Stimulated activated CD4-positive, alpha-beta T cell treated with anti-CD3 and anti-CD28 coated beads, Interleukin-15, amount 100 ng/mL, for 1 hour (primary cell): ENCODE measurements at places on chromosomes 3 and 15.

- no peak for DNase-seq
Measured at GRCh38 chr3:143755978-143756377, 92.3 kb downstream of the SLC9A9 start.

- DNase-seq: no peak
Measured at GRCh38 chr15:66939451-66940023, 125.9 kb upstream of the SMAD3 start.

DNA sequence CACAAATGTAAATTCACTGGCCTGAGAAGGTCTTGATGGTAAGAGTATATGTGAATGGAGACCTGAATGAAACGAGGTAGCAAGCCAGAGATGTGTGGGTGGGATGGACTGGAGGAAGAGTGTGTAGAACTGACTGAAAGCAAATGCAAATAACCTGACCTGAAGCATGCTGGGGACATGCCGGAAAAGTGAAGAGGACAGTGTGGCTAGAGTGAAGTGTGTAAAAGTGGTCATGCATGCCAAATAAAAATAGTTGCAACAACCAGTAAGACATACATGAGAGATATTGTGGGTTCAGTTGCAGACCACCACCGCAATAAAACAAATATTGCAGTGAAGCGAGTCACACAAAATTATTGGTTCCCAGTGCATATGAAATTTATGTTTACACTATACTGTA lies 82.3 kb downstream of the LPP start:
- DNase-seq: no peak

- DNase-seq: no peak
Measured at GRCh38 chr3:27216955-27217552, 152.1 kb downstream of the NEK10 start.

DNA sequence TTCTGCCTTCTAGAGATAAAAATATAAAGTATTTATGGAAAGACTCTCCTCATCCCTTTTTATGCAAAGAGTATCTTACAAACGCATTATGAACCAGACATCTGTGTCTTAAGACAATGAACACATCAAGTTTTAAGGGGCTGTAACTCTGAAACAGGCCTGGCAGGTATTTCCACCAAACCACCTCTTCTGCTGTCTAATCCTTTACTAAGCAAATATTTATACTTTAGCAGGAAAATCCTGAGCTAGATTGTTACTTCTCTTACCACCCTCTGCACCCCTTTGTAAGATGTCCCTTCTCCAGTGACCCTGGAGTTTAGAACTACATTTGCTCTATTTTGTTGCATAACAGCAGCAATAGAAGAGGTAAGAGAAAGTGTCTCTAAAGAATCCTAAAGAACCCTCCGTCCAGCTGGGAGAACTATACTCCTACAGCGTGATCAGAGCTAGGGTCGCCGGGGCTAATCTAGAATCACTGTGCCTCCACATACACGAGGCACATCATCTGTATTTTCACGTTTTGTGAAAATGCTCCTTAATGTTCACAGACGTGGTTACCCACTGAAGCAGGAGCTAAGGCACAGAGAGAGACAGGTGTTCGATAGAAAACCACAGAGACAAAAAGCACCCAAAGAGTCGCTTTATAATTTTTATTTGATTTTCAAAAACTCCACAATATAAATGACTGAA lies 129.6 kb downstream of the FOXP1 start:
- no peak for DNase-seq

- no peak for DNase-seq
Measured at GRCh38 chr3:25566358-25566920, 98.3 kb downstream of the TOP2B start.

DNA sequence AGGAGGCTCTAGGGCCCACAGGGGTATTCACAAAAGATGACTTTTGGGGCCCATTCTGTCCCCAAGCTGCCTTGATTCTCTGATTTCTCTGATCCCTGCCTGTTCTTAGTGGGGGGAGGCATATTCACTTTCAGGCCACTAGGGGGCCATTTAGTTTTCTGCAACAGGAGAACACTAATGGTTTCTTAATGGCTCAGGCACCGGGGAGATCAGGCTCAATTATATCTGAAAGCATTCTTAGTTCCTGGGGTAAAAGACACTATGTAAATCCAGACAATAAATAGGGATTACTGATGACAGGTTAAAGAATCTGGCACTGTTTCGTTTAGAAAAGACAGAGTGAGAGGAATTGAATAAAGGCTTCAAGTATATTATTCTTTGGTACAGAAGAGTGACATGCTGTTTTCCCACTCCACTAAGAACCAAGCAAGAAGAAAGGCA lies 2.5 kb upstream of the INAFM2 start:
- DNase-seq: no peak

GRCh38 chr3:54232618-54233017 lies 110.3 kb downstream of the CACNA2D3 start:
- DNase-seq: no peak

DNA sequence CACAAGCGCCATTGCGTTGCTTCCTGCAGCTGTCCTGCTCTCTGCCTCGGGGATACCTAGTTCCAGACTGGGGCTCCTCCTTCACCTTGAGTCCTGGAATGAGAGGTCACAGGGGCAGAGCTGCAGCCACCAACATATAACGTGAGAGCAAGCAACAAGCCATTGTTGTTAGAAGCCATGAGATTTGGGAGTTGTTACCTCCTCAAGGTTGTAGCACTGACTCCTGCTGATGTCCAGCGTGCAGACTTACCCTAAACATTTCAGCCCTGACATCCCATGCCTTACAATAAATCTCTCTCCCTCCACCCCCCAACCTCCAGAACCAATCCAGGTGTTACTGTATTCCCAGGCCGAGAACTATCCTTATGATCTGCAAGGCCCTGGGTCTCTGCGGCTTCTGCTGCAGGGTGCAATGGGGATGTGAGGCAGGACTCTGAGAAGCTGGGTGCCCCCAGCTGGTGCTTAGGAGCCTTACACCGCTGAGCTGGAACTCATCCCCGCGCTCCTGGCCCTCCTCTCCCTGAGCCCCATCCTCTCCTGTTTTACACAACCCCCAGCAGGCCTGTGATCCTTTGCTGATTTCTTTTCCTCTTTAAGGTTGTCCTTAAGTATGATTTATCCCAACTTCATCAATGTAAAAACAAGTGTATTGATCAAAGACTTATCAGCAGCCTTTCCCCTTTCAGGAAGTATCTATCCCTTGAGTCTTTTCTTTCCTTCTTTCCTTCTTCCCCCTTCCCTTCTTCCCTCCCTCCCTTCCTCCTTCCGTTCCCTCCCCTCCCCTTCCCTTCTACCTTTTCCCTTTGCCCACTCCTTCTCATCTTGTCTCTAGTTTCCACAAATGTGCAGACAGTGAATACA lies 84.2 kb upstream of the ABHD2 start:
- no peak for DNase-seq

GRCh38 chr3:193729601-193730000 lies 136.6 kb downstream of the OPA1 start:
- DNase-seq: no peak

GRCh38 chr3:53401154-53401553 lies 53.8 kb upstream of the DCP1A start:
- DNase-seq: no peak

GRCh38 chr3:65689436-65689835 lies 349.3 kb downstream of the MAGI1 start:
- no peak for DNase-seq

DNA sequence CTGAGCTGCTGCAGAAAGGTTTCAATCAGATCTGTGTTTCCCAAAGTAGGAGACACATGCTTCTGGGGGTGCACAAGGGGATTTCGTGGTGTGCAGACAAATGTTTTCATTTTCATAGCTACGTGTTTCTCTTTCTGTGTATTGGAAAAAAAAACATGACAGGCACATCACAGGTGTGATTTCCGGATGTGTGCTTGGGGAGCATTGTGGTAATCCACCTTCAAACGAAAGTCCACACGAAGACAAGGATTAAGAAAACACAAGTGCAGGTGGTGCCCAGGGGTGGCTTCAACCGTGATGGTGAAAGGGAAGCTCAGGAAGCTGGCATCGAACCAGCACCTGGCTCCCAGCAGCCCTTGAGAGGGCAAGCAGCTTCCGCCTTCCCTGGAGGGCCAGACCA lies 164.6 kb upstream of the LINGO1 start:
- DNase-seq: no peak

DNA sequence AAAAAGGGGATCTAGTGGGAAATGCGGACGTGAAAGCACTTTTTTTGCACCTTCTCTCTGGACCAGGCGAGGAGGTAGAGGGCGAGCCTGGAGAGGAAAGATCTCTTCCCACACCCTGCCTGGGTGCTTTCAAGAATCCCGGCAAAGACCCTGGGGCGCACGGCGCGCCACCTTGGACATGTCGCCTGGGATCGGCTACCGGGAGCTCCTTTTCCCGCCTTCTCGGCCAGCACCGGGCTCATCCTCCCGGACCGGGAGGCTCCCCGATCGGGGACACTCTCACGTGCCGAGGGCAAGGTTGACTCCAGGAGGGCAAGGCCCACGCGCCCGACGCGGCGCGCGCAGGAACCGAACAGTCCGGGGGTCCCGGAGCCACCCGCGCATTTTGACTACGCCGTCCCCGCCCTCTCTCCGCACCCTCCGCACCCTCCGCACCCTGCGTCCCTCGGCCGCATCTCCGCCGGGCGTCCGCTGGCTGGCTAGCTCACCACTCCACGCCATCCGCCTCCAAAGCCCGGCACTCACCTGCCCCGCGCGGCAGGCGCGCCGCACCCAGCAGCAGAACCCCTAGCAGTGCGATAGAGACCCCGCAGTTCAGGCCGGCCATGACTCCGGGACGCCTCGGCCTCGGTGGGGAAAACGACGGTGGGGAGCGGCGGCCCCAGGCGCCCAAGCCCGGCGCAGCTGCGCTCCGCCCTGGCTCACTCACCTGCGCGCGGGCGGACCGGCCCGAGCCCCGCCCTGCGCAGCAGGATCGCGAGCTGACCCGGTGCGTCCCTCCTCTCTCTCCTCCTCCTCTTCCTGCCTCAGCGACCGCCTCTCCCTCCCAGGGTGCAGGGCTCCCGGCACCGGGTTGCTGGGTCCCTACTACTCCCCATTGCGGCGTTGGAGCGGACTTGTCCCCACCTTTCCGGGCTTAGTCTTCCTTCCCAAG lies at the start of gene CDCP1:
Gene CDCP1, minus strand, starts transcription at position 698 of the 934 bp plus-strand sequence. Its CDS starts 91 bp downstream, at position 607.
- no peak for DNase-seq

- no peak for DNase-seq
Measured at GRCh38 chr3:48528754-48529153, 24.8 kb upstream of the SHISA5 start.

- DNase-seq: no peak
Measured at GRCh38 chr3:178850450-178851190, 221.0 kb downstream of the ZMAT3 start.

- DNase-seq: no peak
Measured at GRCh38 chr3:49997862-49998261, 57.9 kb downstream of the RBM6 start.

DNA sequence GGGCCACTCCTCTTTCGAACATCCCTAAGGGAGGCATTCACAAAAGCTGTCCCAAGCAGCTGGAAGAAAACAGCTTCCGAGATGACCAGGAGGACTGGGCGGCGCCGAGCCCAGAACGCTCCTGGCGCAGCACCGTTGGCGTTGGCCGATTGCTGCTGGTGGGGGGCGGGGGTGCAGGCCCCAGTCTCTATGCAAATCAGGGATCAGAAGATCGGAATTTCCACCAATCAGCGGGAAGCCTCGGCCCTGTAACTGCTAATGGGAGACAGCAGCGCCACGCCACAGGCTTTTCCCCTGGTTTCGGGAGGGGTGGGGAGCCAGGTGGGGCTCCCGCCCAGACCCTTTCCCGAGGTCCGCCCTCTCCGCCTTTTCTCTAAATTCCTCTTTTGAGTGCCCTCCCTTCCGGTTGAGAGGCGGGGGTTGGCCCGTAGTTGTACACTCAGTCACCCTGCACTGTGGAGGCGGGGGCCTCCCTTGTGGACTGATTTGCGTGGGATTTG lies 27.0 kb downstream of the HMCES start:
- DNase-seq: no peak

GRCh38 chr15:70672081-70672480 lies 91.3 kb downstream of the UACA start:
- no peak for DNase-seq

DNA sequence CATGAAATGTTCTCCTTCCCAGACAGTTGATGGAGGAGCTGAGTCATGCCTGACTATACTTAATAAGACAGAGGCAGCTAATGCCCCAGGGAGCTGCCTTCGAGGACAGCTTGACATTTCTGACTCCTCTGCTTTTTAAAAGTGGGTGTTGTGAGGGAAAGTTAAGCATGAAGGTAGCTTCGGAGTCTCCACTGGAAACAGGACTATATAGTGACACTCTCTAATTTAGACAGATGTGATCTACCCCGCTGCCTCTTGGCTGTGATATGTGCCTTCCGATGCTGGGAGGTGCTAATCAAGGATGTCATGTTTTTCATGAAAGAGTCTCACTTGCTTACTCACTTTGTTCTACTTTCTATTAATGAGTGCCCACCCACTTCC lies 72.7 kb downstream of the IL1RAP start:
- peak; percentile 14 for DNase-seq

- no peak for DNase-seq
Measured at GRCh38 chr3:157632075-157632474, 128.9 kb upstream of the VEPH1 start.

DNA sequence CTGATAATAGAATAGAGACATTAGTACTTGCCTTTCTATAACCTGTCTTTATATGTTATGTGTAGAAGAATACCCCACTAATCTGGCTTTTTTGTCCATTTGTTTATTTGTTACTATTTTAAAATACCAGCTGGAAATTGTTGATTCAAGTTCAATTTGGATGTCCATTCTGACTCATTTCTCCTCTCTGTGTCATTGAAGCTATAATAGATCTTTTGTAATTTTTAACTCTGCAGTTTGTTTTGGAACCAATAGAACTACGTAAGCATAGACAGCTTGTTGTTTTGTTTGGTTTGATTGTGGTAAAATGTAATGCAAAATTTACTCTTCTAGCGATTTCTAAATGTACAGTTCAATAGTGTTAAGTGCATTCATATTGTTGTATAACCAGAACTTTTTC lies 390.4 kb downstream of the ZIC1 start:
- DNase-seq: no peak

DNA sequence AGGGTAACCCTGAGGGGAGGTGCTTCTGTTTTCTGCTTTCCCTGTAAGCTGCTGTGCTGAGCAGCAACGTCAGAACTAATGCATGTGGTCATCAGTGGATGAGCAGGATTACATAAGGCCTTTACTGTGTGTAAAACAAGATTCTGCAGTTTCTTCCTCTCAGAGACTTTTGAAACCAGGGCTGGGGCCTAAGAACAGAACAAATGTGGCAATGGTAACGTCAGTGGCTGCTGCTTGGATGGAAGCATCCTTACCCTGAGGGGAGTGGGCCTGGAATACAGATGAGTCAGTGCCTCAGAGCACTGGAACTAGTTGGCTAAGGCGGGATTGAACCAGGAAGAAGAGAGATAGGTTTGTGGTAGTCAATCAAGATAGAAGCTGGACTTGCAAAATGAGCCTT lies 180.2 kb upstream of the KCNH8 start:
- DNase-seq: no peak

GRCh38 chr3:141366285-141367037 lies 1.8 kb upstream of the ZBTB38 start:
- DNase-seq: no peak

- DNase-seq: no peak
Measured at GRCh38 chr3:188728371-188728896, 443.3 kb upstream of the TPRG1 start.

DNA sequence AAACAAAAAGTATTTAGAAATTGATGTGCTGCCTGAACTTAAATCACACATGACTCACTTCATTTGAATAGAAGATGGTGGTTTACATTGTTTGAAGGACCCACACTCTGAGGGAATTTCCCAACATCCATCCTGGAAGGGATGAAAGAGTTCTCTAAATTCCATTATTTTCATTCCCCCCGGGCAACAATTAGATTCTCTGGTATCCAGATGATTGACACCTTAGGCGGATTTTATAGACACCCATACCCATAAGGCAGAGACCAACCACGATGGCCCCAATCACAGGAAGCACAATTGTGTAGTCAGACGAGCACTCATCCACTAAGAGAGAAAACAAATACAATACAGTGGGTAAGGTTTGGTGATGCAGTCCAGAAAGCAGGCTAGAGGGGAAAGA lies 24.6 kb upstream of the MCCC1 start:
- DNase-seq: no peak
